ENCODE measurements at places on chromosomes 1 and 21. TPM values are rescaled to one million over a fixed set of nuclear protein-coding genes. Genes with fewer than 3 reads are reported as not detected.

Gene CASZ1
- 63.6 TPM for total RNA-seq

Gene RNU1-4
- total RNA-seq: 6,622 TPM

Gene OXCT2
- total RNA-seq: 0.43 TPM

Gene PRAMEF14
- total RNA-seq: not detected

Gene MEAF6
- total RNA-seq: 64.5 TPM

Gene TESK2
- total RNA-seq: 8.4 TPM

Gene CD34
- 50.7 TPM for total RNA-seq

GRCh38 chr1:25610822-25611630 is 5.6 kb upstream of the MAN1C1 start:
- peaks cover 11% of the 10 kb centered on the region for H3K4me1 ChIP-seq
- H3K36me3 ChIP-seq: no peaks in the 10 kb centered on the region
- no peak overlapping the region for H3K4me3 ChIP-seq
- no peaks in the 10 kb centered on the region for H3K27me3 ChIP-seq
- no peak for DNase-seq
- no peak overlapping the region for H3K27ac ChIP-seq

- no peak overlapping the region for H3K4me3 ChIP-seq
- H3K4me1 ChIP-seq: no peaks in the 10 kb centered on the region
- DNase-seq: no peak
- H3K27me3 ChIP-seq: no peaks in the 10 kb centered on the region
Measured at GRCh38 chr1:51578383-51579109, 38.3 kb upstream of the OSBPL9 start.

DNA sequence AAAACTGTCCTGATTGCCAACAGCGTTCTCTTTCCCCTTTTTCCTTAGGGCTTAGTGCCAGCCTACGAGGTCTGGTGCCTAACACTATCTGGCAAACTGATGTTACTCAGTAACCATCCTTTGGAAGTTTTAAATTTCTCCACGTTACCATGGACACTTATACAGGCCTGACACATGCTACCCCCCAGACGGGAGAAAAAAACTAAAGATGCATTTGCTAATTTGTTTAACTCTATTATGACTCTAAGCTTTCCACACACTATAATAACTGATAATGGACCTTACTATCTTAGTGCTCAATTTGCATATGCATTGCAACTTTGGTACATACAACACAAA is 36.8 kb downstream of the CLCA1 start:
- H3K27ac ChIP-seq: no peak overlapping the region
- DNase-seq: no peak
- H3K27me3 ChIP-seq: no peaks in the 10 kb centered on the region
- peaks cover 13% of the 10 kb centered on the region for H3K4me1 ChIP-seq

DNA sequence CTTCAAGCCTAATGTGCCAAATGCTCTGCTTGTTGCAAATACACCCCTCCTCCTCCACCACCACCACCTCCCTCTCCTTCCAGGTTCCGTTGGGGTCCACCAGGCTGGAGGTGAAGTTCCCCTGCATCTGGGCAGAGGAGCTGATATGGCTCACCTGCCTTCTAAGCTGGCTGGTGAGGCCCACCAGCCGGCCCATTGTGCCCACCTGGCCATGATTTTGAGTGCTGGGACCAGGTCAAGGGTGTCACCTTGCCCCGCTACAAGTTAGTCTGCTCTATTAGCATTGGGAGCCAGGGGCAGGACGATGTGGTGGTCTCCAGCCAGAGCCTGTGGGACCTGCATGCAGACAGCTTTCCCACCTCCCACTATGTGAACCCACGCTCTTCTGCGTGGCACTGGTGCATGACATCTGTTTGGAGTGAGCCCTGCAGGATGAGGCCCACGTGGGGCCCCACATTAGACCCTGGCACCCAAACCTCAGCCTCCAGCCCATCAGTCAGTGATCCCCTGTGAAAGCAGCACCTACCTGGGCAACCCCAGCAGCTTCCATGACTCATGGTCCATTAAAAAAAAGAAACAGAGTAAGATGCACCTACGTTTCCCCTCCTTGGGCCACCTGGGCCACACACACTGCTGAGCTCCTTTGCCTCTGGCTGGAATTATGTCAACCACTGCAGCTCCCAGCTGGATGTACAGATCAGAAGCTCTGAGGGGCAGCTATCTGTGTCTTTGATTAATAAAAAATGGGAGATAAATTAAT is 15.6 kb upstream of the CDCP2 start:
- no peak overlapping the region for H3K27ac ChIP-seq
- H3K27me3 ChIP-seq: no peaks in the 10 kb centered on the region
- DNase-seq: no peak
- H3K36me3 ChIP-seq: no peaks in the 10 kb centered on the region

DNA sequence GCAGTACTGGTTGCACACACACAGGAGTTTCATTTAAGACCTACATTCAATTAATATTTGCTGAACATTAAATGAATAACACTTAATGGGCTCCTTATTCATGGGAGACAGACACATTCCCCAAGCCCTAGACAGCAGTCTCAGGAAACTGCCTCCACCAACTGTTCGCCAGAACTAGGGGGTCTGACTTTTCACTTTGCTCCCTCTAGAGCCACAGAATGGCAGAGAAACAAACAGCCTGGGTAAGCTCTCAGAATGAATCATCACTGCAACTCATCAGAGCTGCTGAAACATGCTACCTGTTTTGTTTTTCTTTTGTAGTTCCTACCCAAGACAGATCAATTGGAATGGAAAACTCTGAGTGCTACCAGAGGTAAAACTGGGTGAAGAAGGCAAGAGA is 31.7 kb downstream of the ELK4 start:
- H3K4me3 ChIP-seq: no peak overlapping the region
- no peaks in the 10 kb centered on the region for H3K27me3 ChIP-seq
- peaks cover 16% of the 10 kb centered on the region for H3K4me1 ChIP-seq
- peak overlapping the region; percentile 42 for H3K27ac ChIP-seq

GRCh38 chr1:42936309-42937078 is 22.2 kb downstream of the SLC2A1 start:
- no peaks in the 10 kb centered on the region for H3K36me3 ChIP-seq
- DNase-seq: peak; percentile 47
- H3K4me3 ChIP-seq: no peak overlapping the region
- H3K4me1 ChIP-seq: peaks cover 79% of the 10 kb centered on the region
- no peak overlapping the region for H3K27ac ChIP-seq

DNA sequence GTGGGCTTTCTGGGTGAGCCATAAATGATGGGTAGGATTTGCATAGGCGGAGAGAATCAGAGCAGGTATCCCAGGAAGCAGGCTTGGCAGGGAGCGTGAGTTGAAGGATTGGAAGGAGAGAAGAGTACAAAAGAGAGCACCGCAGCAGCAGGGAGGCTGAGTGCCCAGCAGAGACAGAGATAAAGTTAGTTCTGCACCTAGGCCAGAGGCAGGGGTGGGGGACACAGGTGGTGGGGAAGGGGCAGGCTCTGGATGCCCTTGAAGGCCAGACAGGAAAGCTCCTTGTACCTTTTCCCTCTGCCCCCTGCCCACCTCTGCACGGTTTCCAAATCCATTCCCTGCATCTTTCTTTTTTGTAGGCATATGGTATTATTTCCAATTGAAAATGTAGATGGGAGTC is 33.0 kb upstream of the TRABD2B start:
- peaks cover 2% of the 10 kb centered on the region for H3K4me1 ChIP-seq
- H3K27ac ChIP-seq: no peak overlapping the region
- no peaks in the 10 kb centered on the region for H3K36me3 ChIP-seq
- H3K4me3 ChIP-seq: no peak overlapping the region

GRCh38 chr21:34970167-34970500 is 79.0 kb downstream of the RUNX1 start:
- no peak for DNase-seq
- no peak overlapping the region for H3K27ac ChIP-seq
- no peaks in the 10 kb centered on the region for H3K36me3 ChIP-seq
- no peaks in the 10 kb centered on the region for H3K27me3 ChIP-seq

DNA sequence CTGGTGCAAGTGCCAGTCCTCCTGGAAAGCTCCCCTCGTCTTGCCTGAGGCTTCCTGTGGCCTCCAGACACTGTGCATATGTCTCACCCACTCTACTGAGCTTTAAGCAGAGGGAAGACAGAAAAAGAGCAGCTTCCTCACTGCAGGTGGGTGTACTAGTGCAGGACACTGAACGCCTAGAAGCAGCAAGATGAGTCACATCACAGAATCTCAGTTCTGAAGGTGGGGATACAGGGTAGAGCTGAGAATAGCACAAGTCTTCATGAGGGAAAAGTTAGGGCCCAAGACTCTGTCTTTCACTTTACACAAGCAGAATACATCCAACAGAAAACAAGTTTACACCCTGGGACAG is 37.4 kb downstream of the PCAT6 start:
- H3K27ac ChIP-seq: no peak overlapping the region
- H3K4me3 ChIP-seq: no peak overlapping the region
- DNase-seq: no peak
- H3K27me3 ChIP-seq: no peaks in the 10 kb centered on the region
- no peaks in the 10 kb centered on the region for H3K4me1 ChIP-seq

- H3K4me1 ChIP-seq: no peaks in the 10 kb centered on the region
- H3K27ac ChIP-seq: no peak overlapping the region
- H3K36me3 ChIP-seq: no peaks in the 10 kb centered on the region
- DNase-seq: no peak
- no peaks in the 10 kb centered on the region for H3K27me3 ChIP-seq
Measured at GRCh38 chr1:87295445-87296110, 33.1 kb upstream of the LMO4 start.

DNA sequence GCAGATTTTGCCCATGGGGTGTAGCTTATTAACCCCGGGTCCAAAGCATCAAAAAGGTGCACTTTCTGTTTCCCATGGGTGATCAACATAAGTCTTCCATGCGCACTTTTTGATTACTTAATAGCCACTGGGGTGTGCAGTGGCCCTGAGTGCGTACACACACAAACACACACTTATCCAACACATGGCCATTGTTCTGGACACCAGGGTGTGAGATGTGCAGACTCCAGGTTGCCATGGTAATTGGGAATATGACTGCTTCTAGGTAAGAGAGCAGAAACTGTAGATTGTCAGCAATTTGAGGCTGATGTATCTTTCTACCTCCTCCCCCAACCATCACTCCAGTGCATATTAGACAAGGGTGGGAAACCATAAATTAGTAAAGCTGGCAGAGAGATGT is 68.8 kb downstream of the MAB21L3 start:
- H3K27ac ChIP-seq: no peak overlapping the region
- no peak overlapping the region for H3K4me3 ChIP-seq
- no peaks in the 10 kb centered on the region for H3K27me3 ChIP-seq
- H3K4me1 ChIP-seq: no peaks in the 10 kb centered on the region
- no peaks in the 10 kb centered on the region for H3K36me3 ChIP-seq

DNA sequence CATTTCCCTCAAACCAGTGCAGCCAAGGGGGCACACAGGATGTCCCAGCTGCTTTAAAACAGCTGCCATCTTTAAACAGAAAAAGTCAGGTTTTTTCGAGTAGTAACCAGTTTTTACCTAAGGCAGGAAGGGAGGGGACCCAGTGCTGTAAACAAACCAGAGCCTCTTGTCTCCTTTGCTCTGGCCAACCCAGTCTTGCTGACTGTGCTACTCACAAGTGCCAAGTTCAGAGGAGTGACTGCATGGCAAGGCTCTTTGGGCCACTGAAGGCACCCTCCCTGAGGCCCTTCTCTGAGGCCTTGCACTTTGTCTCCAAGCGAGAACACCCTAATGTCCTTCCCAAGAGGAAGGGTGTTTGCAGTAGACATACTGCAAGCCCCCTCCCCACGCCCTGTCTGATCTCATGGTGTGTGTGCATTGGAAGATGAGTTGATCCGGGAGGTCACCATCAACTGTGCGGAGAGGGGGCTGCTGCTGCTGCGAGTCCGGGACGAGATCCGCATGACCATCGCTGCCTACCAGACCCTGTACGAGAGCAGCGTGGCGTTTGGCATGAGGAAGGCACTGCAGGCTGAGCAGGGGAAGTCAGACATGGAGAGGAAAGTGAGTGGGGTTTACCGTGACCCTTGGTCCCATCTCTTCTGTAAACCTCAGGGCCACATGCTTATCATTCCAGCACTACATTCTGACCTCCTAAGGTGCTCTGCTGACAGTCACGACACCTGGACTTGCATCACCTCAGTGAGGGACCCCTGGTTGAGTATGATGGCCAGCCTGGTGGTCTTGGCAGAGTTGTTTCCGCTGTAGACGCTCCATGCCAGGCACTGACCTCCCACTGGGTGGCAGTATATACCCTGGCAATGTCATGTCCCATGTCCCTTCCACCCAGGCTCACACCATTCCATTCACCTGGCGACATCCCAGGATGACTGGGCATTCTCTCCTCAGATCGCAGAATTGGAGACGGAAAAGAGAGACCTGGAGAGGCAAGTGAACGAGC is 4.7 kb downstream of the DNALI1 start:
- no peak for DNase-seq
- H3K27me3 ChIP-seq: no peaks in the 10 kb centered on the region
- peaks cover 3% of the 10 kb centered on the region for H3K4me1 ChIP-seq
- H3K27ac ChIP-seq: no peak overlapping the region

DNA sequence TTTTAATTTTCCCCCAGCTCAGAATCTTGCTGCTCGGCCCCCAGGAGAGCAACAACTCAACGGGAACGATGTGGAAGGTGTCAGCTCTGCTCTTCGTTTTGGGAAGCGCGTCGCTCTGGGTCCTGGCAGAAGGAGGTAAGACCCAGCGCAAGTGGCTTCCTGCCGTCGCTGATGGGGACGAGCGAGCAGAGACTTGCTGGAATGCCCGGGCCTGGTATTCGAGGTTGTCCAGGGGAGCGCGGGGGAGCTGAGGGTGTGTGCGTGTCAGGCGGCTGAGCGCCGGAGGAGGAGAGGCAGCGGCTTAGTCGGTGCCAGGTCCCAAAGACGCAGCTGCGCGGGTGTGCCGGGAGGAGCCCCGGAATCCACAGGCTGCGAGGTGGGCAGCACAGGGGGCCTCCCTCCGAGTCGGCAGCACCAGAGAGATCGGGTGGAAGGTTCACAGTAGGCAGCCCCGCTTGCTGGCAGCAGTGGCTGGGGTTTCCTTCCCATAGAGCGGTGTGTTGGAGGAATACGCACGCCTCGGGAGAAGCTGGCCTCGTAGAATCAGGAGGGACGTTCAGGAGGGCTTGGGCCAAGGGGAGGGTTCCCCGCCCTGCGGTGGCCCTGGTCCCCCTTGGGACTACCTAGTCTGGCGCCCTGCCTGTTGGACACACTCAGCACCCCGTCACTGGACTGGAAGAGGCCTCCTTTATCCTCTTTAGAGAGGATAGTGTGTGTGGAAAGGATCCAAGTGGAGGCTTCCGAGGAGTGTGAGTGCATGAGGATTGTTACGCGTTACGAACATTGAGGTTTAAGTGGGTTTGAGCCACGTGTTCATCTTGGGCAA is 547 bp downstream of the PDPN start:
- peaks cover 35% of the 10 kb centered on the region for H3K27me3 ChIP-seq
- DNase-seq: peak; percentile 77
- peak overlapping the region; percentile 51 for H3K4me3 ChIP-seq
- H3K27ac ChIP-seq: peak overlapping the region; percentile 81

- no peak for DNase-seq
- H3K27me3 ChIP-seq: no peaks in the 10 kb centered on the region
- no peaks in the 10 kb centered on the region for H3K36me3 ChIP-seq
- no peak overlapping the region for H3K27ac ChIP-seq
- no peak overlapping the region for H3K4me3 ChIP-seq
Measured at GRCh38 chr21:39124681-39125251, 58.5 kb downstream of the PSMG1 start.
